Left ventricle myocardium inferior (tissue), 1 donor: ENCODE measurements at places on chromosomes 5 and 9.
A peak's percentile ranks its signal among the peaks of the same experiment; 100 is the strongest.

DNA sequence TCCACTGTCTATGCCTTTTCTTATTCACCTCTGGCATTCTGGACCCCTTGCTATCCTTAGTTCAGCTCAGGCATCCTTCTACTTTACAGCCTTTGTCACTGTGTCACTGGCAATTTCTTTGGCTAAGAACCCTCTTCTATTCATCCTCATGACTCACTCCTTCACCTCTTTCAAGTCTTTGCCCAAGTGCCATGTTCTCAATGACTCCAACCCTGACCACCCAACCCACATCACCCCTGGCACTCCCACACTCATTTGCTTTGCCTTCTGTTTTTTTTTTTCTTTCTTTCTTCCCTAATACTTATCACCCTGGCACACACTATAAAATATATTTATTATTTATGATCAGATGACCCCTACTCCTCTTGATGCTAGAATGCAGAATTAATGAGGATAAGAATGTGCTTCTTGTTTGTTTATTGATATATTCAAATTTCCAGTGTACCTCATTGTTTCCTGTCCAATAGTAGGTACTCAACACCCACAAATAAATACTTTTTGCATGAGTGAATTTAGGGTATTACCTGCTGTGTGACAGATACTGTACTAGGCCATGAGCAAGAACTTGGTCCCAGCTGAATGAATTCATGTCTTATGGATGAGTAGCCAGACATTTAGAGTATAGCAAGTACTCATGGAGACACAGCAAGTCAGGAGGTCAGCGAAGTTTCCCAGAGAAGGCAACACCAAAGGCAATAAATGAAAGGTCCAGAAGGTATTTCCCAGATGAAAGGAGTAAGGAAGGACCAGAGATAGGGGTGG, 236.1 kb downstream of the PAPPA start:
- no peak for DNase-seq

GRCh38 chr9:35741740-35742139, 7.3 kb downstream of the GBA2 start:
- DNase-seq, result no peak

DNA sequence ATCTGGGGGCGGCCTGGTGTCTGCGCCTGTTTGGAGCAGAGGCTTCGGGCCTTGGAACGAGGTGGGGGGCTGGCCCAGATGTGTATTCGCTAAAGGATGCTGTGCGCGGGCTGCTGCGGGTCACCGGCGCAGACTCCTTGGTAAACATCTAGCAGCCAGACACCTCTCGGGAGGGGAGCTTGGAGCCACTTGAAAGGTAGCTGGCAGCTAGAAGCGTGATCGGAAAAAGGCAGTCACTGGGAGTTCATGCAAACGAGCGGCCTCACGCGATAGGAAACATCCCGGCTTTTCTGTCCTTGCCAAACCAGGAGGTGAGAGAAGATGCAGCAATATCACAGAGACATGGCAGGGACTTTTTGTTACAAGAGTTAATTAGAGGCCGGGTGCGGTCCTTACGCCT, 8.1 kb downstream of the LAMC3 start:
- no peak for DNase-seq

- DNase-seq, result no peak
These were observed 110.1 kb upstream of the LRRTM2 start for GRCh38 chr5:138985256-138985655.

DNA sequence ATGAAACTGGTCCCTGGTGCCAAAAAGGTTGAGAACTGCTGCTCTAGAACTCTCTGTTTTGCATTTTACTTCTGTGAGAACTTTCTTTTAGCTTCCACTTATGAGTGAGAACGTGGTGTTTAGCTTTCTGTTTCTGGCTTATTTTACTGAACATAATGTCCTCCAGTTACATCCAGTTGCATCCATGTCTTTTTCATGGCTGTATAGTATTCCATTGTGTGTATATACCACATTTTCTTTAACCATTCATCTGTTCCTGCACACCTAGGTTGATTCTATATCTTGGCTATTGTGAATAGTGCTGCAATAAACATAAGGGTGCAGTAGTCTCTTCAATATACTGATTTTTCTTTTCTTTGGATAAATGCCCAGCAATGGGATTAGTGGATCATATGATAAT, 165.7 kb downstream of the NPR3 start:
- no peak for DNase-seq

DNA sequence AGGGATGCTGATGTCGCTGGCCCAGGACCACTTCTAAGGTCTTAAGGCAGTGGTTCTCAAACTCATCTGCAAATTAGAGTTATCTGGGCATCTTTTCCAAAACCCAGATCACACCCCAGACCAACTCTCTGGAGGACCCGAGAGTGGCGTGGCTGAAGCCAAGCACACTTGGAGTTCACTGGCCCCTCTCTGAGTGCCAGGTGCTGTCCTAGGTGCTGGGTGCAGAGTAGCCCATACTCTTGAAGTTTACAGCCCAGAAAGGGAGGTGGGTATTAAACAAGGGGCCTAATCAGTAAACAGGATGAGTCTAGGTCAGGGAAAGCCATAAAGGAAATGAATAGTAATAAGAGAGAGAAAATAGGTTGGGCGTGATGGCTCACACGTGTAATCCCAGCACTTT, 17.6 kb downstream of the CAMK2A start:
- no peak for DNase-seq

GRCh38 chr9:30846651-30847050, 1537.8 kb upstream of the ACO1 start:
- no peak for DNase-seq

GRCh38 chr9:33125871-33126823, 41.0 kb downstream of the B4GALT1 start:
- DNase-seq, result no peak

- no peak for DNase-seq
These were observed 89.3 kb downstream of the MACIR start for GRCh38 chr5:103347716-103348423.

- no peak for DNase-seq
These were observed 35.7 kb upstream of the CDH18 start for GRCh38 chr5:20023686-20024180.

GRCh38 chr5:96699186-96699820, 37.1 kb downstream of the CAST start:
- DNase-seq, result no peak

- no peak for DNase-seq
These were observed 16.1 kb upstream of the LNPEP start for GRCh38 chr5:96919754-96920197.

- DNase-seq, result peak; percentile 26
These were observed 693 bp downstream of the DPYSL3 start for GRCh38 chr5:147509041-147509709.

DNA sequence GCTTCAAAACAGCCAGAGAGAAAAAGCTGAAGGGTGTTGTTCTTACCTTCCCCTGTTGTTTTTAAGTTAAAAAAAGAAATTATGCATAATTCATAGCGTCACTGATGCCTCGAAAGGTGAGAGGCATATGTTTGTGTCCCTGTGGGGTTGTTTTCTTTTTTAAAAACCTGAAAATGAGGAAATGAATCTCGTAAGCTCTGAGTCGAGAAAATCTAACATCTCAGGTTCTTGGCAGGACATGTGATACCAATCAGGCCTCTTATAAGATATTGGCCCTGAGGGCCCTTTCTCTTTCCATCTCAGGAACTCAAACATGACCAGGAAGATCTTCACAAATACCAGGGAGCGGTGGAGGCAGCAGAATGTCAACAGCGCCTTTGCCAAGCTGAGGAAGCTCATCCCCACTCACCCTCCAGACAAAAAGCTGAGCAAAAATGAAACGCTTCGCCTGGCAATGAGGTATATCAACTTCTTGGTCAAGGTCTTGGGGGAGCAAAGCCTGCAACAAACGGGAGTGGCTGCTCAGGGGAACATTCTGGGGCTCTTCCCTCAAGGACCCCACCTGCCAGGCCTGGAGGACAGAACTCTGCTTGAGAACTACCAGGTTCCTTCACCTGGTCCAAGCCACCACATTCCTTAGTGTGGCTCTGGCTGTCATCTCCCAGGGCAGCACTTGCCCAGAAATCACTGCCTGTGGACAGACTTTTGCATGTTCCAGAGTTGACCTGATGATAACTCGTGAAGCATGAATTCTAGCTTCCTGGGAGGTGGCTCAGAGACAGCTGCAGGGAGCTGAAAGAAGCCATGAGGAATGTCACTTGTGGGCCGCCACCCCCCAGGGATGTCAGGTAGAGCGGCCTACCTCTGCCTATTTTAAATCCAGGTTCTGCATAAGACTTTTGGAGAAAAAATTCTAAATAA, at the start of gene TAL2:
Gene TAL2 (plus strand): TSS at position 274 of the 921 bp plus-strand sequence. CDS start 40 bp downstream, at position 314.
- DNase-seq, result no peak

GRCh38 chr9:135120249-135120648, 32.8 kb downstream of the OLFM1 start:
- DNase-seq, result no peak
